ENCODE measurements at places on chromosomes 13 and 19.

DNA sequence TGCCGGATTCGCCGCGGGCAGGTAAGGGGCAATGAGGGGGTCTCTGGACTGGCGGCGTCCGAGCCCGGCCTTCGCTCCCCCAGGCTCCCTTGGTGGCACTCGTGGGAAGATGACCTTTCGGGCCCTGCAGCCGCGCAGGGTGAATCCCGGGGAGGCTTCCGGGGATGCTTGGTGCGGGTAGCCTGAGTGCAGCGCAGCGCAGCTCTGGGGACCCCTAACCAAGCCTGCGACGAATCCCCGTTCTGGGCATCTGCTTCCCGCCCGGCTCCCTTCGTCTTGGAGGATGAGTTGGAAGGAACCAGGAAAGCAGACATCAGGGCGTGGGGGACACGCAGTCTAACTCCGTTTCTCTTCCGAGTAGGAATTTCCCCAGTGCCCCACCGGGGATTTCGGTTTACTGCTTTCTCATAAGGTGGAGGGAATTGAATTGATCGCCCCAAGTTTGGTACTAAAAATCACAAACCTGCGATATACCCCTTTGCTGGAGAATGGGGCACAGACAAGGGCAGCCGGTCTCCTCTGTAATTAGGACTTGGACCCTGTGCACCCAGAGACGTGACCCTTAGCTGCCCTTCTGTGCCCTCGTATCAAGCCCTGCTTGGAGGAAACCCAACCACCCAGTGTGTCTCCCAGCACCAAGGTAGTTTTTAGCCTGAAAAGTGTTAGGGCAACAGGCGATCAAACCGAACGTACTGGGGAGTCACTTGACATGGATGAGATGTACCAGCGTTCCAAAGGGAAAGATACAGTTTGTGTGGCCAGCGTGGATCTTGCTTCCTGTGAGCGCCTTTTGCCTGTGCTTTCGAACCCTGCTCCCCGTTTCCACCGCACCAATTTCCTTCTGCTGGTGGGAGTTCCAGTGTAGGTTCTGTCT is 1.0 kb downstream of the GPC5 start:
- no peak for DNase-seq

GRCh38 chr19:18999896-19000620 is 33.3 kb downstream of the SUGP2 start:
- DNase-seq = no peak

GRCh38 chr13:27533155-27533643 is 82.8 kb upstream of the MTIF3 start:
- no peak for DNase-seq

DNA sequence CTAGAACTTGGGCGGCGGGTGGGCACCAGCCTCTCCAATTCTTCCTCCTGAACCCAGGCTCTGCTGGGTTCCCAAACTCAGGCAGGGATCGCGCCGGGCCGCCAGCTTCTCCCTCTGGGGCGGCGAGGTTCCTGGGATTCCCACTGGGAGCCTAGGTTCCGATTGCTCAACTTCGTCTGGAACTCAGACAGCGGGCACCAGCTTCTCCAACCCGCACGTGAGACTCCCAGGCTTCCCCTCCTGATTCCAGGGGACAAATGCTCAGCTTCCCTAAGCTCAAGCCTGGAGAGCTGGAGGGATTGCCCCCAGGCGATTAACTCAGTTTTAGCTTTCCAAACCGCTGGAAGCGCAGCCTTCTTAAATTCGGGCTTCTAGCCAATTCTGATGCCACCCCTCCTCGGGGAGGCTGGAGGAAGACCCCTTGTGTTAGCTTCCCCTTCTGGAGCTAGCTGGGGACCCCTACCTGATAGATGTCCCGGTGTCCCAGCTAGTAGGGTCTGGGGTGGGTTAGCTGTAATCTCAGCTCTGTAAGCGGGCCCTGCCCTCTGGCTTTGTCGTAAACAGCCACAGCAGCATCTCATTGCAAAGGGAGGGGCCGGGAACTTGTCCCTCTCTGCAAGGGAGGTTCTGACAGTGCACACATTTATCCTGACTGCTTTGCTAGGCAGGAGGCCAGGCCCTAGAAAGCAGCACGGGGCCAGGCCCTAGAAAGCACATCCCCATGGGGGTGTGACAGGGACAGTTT is 671 bp downstream of the MCOLN1 start:
- no peak for DNase-seq

GRCh38 chr13:69641773-69642172 is 465.9 kb upstream of the ATXN8OS start:
- no peak for DNase-seq

GRCh38 chr19:18173054-18173571 is 500 bp upstream of the IFI30 start:
- no peak for DNase-seq

DNA sequence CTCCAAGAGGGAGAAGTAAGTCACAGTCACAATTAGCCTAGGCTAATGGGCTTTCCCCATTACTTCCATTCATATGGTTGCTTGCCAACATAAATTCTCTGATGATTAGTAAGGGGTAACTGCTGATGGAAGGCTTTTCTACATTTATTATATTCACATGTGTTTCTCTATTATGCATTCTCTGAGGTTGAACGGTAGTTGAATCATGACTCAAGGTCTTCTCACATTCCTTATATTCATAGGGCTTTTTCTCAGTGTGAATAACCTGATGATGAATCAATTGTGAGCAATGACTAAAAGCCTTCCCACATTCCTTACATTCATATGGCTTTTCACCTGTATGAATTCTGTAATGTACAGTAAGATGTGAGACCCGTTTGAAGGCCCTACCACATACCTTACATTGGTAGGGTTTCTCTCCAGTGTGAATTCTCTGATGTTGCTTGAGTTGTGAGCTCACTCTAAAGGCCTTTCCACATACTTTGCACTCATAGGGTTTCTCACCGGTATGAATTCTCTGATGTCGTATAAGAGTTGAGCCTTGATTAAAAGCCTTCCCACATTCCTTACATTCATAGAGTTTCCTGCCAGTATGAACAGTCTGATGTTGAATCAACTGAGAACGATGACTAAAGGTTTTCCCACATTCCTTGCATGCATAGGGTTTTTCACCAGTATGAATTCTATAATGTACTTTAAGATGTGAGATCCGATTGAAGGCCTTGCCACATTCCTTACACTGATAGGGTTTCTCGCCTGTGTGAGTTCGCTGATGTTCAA is 9.3 kb downstream of the ZNF582 start:
- DNase-seq = no peak

- DNase-seq = no peak
These were observed 31.2 kb downstream of the CLEC17A start for GRCh38 chr19:14614099-14614412.

DNA sequence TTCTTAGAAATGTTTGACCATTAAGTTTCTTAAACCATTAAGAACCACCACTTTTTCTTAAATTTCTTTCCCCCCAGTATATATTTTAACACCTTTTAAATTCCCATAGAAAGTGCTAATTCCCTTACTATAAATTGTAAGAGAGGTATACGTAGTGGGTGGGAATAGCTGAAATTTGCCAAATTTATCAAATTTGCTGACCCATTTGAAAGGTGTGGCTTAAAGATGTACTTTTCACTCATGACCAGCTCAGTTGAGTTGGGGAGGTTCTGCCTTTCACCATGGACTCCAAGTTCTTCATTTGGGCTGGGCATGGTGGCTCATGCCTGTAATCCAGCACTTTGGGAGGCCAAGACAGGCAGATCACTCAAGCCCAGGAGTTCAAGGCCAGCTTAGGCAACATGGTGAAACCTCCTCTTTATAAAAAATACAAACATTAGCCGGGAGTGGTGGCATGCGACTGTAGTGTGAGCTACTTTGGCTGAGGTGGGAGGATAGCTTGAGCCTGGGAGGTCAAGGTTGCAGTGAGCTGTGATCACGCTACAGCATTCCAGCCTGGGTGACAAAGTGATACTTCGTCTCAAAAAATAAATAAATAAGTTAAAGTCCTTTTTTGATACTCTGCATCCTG is 133.2 kb downstream of the MRPL57 start:
- no peak for DNase-seq

GRCh38 chr13:73924607-73925006 is 209.6 kb downstream of the KLF12 start:
- DNase-seq = no peak

DNA sequence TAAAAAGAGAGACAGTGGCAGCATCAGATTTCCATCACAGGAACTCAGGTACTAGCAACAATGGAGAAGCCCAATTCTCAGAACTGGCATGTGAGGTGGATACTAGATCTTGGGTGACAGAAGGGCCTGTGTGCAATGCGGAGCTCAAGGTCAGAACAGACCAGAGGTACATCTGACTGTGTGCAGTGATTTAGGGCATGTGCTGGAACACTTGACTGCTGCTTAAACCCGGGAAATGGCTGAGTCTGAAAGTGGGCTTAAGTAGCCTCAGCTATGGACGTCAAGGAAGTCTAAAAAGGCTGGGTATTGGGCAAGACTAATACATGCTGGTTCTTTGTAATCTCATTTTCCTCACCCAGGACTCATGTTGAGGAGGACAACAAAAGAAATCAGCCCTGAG is 182.2 kb downstream of the LACC1 start:
- DNase-seq = no peak

DNA sequence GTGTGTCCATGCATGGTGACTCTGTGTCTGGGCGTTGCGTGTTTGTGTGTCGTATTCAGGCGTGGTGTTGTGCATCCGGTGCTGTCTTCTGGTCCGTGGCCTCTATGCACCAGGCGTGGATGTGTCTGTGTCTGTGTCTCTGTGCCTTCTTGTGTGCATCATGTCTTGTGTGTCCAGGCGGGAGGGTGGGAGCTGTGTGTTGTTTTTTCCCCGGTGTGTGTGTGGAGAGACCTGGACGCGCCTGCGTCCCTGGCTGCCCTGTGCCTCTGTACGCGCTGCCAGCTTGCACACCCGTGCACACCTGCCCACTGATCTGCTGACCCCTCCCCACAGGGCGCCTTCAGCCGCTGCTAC is 1.1 kb downstream of the PLK5 start:
- DNase-seq = no peak

DNA sequence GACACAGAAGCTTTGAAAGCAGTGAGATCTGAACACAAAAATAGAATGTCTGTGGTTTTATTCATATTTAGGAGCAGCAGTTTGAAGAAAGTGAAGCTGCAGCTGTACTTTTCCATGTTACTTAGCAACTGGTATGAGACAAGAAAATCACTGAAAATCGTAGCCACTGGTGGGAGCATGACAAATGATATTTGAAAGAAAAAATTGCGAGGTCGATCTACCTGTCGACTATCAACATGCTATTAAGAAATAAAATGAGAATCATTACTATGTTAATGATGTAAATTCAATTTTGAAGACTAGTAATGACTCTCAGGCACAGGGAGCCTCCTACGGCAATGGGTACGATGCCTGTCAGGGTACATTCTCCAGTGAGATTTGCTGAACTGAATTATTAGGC is 436.4 kb downstream of the SLITRK5 start:
- DNase-seq = no peak

GRCh38 chr13:44978328-44978727 is 10.9 kb downstream of the NUFIP1 start:
- no peak for DNase-seq

DNA sequence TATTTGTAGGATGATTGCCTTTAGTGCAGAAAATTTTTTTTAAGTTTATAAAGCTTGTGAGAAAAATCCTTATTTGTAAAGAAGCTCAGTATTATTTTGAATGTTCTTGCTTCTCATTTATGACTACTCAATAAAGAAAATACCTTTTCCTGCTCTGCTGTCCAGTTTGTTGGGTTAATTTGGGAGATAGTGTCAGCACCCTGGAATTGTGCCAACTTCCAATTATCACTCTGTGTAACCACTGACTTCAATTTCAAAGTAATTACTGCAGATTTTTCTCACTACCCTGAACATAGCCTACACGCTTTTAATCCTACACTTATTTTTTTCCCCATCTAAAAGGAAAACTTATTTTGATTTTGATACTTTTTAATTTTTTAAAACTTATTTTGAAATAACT is 93.1 kb downstream of the GGACT start:
- peak; percentile 28 for DNase-seq

DNA sequence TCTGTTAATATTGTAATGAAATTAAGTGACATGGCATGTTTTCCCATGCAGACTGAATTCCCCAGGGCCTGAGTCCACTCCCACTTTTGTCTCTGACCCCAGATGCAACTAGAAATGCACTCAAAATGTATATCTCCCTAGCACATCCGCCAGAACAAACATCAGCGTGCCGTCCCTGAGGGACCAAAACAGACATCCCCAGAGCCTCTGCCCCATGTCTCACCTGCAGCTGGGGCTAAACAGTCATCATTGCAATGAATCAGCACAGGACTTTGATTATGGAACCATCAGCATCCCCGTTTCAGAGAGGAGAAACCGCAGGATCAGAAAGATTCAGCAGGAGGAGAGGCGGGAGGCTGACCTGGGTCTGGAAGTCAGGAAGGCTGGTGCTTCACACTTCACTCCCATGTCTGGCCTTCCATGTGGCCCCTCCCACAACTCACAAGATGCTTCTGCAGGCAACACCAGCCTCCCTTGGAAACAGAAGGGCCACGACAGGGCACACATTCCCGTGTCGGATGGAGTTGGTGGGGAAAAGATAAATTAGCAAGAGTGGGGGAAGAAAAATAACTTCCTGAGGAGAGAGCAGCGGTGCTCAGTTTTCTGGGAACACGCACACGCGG is 130.6 kb upstream of the VSTM2B start:
- no peak for DNase-seq

GRCh38 chr19:46466536-46467196 is 4.7 kb downstream of the PNMA8A start:
- no peak for DNase-seq

GRCh38 chr13:113748862-113749451 is 10.1 kb upstream of the TMEM255B start:
- DNase-seq = no peak

DNA sequence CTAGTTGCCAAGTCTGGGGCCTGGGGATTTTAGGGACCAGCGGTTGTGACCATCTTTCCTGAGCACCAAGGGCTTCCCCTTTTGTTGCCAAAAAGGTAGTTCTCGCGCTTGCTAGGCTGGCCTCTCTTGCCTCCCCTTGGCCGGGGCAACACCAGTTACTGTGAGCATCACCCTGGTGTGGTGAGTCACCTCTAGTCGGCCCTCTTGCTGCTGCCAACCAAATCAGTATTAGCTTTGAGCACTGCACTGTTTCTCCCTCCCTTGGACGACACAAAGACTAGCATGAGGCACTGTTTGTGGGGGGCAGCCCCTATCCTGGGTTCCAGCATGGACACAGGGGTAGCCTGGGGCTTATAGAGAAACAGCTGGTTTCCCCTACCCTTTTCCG is 6.9 kb downstream of the SYDE1 start:
- DNase-seq = no peak

- DNase-seq = peak; percentile 34
These were observed 86.2 kb downstream of the IRS2 start for GRCh38 chr13:109700176-109700575.

GRCh38 chr13:44929692-44930091 is 59.6 kb downstream of the NUFIP1 start:
- DNase-seq = no peak
